T1000 (cell line): ENCODE measurements at places on chromosomes 11 and 22.
A peak's percentile ranks its signal among the peaks of the same experiment; 100 is the strongest.

DNA sequence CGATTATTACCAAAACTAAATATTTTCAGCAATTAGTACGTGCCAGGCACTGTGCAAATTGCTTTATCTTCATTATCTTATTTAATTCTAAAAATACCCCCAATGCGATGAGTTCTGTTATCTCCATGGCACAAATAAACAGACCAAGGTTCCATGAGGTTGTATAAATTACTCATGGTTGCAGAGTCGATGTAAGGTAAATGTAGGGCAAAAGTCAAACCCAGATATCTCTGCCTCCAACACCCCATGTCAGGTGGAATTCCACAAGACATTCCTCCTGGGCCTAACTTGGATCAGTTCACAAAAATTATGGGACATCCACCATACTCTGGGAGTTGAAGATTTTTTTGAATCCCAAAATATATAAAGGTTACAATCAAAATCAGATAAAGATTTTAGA lies 43.7 kb downstream of the ISX start:
- DNase-seq, result no peak

DNA sequence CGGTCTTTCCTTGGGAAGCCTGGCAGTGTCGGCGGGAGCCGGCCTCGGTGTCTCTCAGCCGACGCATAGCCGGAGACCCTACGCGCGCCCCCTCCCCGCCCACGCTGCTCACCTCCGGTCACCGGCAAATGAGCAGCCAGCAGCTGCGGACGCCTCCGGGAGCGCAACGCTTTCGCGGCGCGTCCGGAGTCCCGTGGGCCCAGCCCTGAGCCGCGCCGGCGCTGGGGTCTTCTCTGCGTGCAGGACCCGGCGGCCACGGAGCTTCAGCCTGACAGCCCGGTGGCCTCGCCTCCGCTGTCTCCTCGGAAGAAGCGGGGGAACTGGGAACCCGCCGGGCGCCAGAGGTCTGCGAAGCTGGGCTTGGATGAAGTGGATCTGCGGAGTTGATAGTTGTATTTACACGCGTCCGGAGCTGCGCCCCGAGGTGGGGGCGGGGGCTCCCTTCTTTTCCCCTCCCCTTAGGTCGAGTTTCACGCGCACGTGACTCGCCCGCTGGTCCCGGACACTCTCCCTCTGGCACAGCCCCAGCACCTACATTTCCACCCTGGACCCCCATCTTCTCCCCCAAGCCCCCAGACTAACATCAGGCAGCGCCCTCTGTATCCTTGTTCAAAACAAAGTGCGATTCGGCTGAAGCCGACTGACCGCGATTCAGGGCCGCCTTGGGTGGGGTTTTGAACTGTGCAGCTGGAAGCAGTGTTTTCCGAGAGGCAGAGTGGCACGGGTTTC lies at the start of gene SLC43A1:
TSS of gene SLC43A1 (minus strand) at position 371 of the 729 bp plus-strand sequence. CDS start 1,591 bp downstream, outside the sequence.
- no peak for DNase-seq

GRCh38 chr11:125887373-125888324 lies at the start of gene HYLS1:
TSS of gene HYLS1 (plus strand) at chr11:125887668. CDS start at chr11:125899369, 11,701 bp downstream.
- peak; percentile 90 for DNase-seq

DNA sequence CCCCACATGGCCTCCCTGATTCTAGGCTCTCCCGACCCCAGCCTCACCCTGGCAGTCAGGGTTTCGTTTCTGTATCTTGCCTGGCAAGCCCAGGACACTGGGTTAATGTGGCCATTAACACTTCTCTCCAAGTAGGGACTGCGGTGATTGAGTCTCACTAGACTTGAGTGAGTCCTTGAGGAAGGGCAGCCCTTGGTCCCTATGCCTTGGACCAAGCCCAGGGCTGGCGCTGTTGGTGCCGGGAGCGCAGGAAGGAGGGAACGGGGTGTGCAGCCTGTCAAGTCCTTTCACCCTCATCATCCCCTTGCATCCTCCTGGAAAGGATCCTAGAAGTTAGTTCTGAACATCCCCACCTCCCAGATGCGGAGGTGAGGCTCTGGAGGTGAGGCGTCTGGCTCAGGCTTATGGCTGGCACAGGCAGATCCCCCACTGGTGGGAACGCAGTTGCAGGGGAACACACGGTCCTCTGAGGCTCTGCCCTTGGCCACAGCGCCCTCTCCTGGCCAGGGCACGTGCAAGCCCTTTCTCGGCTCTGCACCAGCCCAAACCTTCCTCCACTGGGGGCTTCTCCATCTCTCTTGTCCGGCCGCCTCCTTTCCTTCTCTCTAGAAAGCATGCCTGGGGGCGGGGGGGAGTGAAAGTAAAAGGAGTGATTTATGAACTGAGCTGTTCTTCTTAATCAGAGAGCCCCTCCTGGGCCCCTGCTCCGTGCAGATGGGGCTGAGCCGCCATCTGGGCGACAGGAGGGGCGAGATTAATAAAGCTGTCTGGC lies 56.7 kb downstream of the TP53I11 start:
- no peak for DNase-seq

DNA sequence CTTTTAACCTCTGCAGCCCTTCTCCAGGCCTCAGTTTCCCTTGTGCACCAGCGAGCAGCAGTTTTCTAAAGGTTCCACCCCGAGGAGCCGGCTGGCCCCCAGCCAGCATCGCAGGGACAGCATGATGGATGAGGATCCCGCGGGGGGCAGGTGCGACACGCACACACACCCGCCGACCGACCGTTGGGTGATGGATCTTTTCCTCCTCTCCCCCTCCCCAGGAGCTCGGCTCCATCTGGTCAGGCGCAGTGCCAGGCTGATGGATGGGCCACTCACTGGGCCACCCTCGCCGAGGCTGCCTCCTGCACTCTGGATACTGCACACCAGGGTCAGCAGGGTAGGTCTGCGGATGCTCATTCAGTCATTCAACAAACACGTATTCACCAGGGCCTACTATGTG lies 12.8 kb upstream of the CABP7 start:
- no peak for DNase-seq
